ENCODE measurements at places on chromosomes 1 and 21.

GRCh38 chr21:27505516-27505915, 538.6 kb upstream of the ADAMTS5 start:
- DNase-seq: no peak

GRCh38 chr1:7331926-7332535, 439.1 kb upstream of the VAMP3 start:
- DNase-seq: no peak

DNA sequence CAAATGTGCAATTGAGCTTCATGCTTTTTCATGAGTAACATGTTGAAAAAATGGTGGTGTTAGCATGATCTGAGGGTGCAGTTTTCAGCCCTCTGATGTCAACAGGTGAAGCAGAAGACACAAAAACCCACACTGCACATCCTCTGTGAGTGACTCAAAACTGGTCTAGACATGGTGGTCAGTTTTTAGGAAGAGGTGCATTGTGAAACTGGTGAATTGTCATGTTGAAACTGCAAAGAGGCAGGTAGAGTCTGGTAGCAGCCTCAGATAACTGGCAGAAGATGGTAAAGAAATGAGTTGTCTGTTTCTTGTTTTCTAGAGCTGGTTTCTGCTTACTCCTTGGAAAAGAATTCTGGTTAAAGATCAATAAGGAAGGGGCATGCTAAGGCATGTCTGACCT, 97.3 kb upstream of the HMCN1 start:
- DNase-seq: no peak

DNA sequence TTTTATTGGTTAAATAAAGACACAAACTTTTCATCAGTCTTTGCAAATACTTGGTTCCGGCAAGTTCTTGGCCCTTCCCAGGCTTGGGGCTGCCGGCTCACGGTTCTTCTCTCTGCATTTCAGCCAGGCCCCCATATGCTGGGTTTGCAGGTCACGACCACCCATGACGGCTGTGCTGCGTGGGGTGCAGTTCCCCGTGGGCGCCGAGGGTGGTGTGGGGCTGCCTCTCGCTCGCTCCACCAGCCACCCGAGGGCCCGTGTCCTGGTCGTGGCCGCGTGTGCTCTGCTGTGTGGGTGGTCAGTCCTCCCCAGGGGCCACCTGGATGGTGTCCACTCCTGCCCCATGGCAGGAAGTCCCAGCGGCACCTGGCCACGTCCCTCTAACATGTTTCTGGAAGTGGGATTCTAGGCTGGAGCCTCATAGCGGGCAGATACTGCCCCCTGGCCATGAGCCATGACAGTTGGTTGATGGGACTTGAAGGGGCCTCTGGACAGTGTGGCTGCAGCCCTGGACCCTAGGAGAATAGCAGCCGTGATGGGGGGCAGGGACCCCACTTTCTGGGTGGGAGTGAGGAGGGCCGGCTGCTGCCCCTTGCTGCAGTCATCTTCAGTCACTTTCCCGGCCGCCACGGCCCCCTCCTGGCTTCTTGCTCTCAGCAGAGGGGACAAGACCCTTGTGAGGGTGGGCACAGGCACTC, 46.3 kb downstream of the SKI start:
- no peak for DNase-seq

- DNase-seq: no peak
Measured at GRCh38 chr1:17874710-17875109, 119.6 kb downstream of the ACTL8 start.

DNA sequence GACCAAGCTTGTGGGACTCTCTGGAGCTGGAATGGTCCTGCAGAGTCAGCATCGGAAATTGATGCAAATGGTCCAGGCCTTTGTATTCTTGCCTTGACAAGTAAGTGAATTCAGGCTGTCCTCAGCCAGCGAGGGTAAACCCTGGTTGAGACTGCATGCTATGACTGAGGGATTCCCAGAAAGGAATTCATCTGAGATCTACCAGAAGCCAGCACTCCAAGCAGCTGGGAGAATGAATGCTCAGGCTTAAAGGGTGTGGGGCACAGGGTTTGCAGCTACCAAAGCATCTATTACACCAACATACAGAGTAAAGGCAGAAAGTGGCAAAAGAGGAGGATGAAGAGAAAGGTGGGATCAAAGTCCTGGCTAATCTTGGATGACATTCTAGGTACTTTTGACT, 257.0 kb upstream of the LYPLAL1 start:
- DNase-seq: no peak

- no peak for DNase-seq
Measured at GRCh38 chr1:179310291-179310690, 16.7 kb downstream of the SOAT1 start.

DNA sequence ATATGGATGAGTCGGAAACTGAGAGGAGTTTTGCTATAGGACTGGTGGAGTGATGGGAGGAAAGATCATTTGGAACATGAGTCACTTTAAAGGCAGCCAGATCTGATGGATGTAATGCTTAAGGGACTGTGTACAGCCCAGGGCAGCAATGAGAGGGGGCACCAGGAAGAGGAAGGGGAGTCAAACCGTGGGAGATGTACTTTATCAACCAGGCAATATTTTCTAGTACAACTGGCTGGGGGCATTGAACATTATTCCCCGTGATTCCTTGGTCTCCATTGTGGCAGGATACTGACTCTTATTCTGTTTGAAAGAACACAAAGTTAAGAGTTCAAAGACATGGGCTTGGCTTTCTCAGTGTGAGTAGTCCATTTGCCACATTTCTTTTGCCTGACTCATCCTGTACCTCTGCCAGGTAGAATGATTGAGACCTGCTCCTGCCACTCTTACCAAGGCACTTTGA, 268.2 kb upstream of the NR5A2 start:
- no peak for DNase-seq

DNA sequence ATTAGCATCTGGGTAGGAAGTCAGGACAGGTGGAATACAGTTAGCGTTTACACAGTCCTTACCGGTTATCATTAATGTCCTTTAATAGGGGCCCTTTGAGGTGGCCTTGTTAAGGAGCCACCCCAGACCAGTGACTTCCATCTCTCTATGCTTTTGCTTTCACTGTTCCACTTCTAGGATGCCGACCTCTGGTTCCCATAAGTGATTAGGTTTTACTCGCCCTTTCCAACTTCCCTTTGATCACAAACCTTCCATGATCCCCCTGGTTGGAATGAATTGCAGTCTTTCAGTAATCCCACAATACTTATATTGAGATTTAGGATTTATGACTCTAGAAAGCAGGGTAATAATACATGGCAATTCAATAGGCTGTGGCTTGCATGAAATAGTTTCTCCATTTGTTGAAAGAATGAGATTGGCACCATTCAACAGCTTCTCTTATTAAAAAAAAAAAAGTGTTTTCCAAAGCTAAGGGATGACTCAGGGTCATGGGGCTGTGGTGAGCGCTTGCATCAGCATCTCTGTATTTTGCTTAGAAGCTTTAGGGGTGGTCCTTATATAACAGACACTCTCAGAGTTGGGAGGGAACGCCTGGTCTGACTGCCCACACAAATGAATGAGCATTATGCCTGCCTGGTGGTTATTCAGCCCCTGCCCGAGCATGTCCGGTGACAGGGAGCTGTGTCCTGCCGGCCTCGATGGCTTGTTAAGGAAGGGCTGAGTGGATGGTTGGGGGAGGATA, 110.5 kb downstream of the CNIH3 start:
- no peak for DNase-seq

DNA sequence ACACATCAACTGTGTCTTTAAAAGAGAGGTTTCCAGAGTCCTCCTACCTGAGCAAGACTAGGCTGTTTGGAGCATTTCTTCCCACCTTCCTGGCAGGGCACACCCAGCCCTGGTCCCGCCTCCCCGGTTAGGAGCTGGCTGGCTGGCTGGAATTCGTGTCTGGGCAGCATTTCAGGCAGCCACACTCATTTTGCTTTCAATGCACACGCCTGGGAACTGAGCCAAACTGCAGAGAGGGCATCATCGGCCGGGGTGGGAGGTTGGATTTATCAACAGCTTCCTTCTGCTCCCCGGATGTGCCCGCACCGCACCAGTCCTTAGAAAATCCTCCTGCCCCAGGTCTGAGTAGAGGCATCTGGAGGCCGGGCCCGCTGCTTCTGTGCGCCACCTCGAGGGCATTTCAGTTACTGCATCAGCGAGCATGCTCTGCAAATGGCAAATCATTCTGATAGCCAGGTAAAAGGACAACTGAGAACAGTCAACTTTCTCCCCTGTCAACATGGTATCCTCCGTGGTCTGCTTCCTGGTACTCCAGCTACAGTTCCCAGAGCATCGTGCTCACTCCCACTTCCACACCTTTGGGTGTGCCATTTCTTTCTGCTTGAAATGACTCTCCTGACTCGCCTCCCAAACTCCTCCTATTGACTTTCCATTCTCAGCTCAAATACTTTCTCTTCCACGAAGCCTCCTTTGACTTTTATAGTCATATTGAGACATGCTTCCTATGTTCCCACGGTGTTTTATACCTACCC, 20.6 kb downstream of the TCEA3 start:
- peak; percentile 79 for DNase-seq

GRCh38 chr1:212853658-212854057, 4.4 kb upstream of the FLVCR1 start:
- no peak for DNase-seq

DNA sequence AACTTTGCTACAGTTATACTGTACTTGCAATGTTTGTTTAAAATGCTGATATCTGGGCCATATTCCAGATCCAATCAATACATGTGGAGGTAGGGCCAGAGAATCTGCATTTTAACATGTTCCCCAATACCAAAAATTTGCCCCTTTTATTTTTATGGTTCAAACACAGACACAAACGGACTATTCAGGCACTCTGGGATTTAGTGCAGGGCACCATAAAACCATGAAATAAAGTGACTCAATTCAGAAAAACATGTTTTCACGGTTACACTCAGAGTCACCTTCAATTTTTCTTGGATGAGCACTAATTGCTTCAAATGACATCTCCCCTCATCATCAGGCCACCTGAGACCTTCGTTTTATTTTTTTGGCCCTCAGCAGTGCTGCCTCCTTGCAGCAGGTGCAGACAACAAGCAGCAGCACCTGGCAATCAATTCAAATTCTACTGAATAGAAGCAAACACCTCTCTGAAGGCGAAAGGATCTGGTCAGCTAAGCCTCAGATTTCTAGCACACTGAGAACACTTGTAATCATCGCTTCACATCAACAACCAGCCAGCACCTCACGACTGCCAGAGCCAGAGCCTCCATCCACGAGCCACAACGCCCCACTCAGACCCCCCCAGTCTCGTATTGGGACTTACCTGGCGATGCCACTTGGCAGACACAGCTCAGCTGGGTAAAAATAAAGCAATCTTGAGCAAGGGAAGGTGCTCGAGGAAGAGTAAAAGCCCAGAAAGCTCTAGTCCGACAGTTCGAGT, 1.1 kb downstream of the ERO1B start:
- DNase-seq: peak; percentile 16

DNA sequence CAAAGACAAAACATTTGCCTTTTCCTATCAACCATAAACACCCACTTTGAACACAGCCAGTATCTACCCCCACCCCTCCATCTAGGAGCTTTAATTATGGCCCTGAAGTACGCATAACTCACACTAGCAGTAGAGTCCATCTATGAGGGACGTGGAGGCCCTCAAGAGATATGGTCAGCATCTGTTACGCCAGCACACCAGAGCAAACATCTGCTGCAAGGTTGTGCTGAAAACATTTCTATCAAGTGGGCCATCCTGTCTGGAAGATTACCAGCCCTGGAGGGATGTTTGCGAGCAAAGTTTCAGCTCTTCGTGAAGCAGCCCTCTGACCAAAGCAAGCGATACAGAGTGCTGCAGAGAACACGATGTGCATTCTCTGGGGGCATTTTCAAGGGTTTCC, 74.6 kb downstream of the SLC45A1 start:
- no peak for DNase-seq

DNA sequence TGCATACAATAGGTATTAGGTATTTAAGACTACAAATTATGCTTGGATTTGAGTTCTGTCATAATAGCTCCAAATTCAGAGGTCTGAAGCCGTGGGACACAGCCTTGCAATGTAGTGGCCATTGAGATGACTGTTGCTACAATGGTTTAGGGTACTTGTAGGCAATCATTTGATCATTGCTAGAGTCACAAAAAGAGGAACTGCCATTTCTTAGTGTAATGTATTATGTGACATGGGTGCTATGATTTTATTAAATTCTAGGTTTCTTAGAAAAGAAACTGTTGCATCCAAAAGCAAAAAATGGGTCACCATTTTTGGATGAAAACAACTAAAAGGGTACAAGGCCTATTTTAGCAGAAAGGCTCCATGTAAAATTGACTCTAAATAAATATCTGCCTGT, 129.9 kb upstream of the ZNF644 start:
- no peak for DNase-seq

DNA sequence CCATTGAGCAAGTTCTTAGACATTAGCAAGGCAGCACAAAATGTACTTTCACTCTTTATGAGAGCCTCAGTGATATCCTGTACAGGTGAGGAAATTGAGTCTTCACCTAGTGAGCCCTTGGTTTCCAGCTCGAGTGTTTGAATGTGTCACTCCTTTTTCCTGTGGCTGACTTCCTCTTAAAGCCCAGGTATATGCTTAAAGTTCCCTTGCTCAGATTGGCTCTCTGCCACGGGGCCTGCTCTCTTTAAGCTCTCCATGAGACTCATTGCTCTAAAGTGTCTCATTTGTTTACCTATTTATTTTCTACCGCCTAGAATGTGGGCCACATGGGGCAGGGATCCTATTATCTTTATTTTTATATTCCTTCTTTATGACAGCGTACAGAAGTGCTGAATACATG, 324.9 kb downstream of the SIPA1L2 start:
- no peak for DNase-seq

GRCh38 chr21:42818328-42818749, 61.0 kb downstream of the WDR4 start:
- peak; percentile 46 for DNase-seq

DNA sequence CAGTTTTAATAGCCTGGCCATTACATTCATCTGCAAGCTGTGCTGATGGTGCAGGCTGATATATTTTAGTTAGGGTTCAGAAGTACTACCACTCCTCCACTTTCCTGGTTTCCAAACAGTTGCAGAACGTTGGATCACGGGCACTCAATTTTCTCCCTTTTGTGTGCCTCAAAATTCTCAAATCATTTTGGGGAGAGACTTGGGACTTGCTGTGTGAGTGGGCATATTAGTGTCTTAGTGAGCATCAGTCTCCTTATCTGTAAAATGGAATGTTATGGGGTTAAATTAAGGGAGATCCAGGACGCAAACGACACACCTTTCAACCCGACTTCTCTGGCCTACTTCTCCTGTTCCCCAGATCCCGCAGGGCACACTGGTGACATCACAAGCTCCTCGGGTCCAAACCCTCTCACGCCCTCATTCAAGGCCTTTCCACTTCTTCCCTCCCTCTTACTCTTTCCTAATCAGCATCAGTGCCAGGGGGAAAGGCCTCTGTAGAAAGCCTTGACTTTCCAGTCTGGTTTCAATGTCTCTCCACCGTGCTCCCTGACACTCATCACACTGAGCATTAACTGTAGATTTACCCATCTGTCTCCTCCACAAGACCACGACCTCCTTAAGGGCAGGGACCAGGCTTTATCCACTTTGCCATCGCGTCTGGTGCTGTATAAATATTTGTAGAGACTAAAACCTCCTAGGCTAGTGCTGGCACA, 1.2 kb downstream of the PIGP start:
- DNase-seq: no peak

All from T-helper 9 cell (primary cell).